ENCODE measurements at places on chromosomes 5 and 9.

- peak; percentile 30 for DNase-seq
Measured at GRCh38 chr5:116135344-116135743, 50.5 kb downstream of the COMMD10 start.

- no peak for DNase-seq
Measured at GRCh38 chr5:109347252-109347888, 62.4 kb downstream of the PJA2 start.

- DNase-seq = no peak
Measured at GRCh38 chr5:139808481-139809330, 13.1 kb downstream of the PSD2 start.

DNA sequence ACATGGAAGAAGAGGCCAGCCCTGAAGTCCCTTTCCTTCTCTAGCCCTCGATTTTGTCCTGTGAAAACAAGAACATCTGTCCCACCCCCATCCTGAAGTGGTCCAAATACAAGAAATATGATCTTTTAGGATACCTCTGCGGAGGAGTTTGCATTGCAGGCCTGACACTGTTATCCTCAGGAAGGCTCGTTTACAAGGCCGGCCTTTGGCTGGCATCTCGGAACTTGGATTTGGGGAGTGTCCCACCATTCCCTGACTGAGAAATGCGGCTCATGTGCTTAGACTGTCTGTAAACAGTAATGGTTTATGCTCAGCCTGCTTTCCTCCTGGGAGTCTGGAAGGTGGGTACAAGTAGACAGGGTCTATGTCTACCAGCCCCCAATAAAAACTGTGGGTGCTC, 26.4 kb downstream of the WHRN start:
- DNase-seq = no peak

DNA sequence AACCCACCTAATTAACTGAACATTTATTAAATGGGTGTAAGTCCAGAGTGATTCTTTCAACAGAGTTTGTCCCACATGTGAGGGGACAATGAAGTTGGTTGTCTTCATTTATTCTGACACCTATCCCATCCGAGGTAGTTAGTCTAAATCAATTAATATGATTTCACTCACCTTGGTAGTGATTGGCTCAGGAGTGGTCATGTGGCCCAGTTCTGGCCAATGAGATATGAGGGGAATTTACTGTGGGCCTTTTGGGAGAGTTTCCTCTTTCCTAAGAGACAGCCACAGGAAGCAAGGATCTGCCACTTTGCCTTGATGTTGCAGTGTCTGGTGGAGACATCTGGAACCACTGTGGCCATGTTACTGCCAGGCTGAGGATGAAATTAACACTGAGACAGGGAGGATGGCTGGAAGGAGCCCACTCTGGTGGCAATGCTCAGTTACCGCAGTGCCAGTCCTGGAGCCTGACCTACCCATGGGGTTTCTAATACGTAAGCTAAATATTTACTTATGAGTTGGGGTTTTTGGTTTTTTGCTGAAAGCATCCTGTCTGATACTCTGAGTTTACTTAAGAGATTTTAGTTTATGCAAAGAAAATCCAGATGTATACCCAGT, 118.6 kb downstream of the FGF18 start:
- DNase-seq = no peak

DNA sequence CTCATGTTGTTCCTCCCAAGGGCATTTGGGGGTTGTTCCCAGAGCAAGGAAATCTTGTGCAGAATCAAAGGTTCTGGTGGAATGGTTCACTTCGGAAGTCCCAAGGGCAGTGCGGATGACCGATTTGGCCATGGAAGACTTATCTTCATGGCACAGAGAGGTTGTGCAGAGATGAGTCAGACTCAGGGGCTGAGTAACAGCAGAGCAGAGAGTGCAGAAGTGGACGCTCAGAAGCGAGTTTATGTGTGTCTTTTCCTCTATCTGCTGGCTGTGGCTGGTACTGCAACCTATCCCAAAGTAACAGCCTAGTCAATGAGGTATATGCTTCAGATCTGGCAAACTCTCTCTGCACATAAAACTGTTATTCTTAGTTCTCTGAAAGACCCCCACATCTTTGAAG, 118.1 kb downstream of the DPYSL3 start:
- no peak for DNase-seq

DNA sequence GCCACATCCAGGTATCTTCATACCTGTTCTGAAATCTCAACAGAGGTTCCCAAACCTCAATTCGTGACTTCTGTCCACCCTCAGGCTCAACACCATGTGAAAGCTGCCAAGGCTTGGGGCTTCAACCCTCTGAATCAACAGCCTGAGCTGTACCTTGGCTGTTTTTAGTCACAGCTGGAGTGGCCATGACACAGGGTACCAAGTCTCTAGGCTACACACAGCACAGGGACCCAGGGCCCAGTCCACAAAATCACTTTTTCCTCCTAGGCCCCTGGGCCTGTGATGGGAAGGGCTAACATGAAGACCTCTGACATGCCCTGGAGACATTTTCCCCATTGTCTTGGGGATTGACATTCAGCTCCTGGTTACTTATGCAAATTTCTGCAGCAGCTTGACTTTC, 464.9 kb downstream of the ELAVL2 start:
- DNase-seq = no peak

GRCh38 chr9:114237781-114238180, 82.4 kb downstream of the COL27A1 start:
- DNase-seq = no peak

GRCh38 chr5:137668637-137669036, 67.3 kb downstream of the KLHL3 start:
- no peak for DNase-seq

DNA sequence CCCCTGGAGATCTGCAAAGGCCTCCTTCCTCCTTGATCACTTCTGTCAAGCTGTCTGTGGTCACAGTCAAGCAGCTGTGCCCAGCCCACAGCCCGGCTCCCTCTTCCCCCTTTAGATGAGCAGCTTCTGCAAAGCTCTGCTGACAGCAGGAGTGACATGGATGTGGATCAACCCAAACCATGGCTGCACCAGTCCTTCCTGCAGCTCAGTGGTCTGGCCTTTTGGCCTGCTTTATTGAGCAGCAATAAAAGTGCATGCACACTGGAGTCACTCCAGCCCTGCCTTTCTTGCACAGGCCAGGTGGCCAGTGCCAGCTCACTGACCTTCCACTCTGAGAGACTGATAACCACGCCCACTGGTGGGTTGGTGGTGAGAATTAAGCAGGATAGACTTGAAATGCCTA, 91.3 kb upstream of the OTULINL start:
- no peak for DNase-seq

GRCh38 chr5:3282841-3283240, 312.8 kb upstream of the IRX1 start:
- no peak for DNase-seq

GRCh38 chr5:172454358-172455086, at the start of gene SH3PXD2B:
SH3PXD2B (minus strand) TSS chr5:172454525; CDS start chr5:172454352, 173 bp downstream.
- peak; percentile 27 for DNase-seq
